Suppressor macrophage (primary cell): ENCODE measurements at places on chromosomes 2 and 18.

DNA sequence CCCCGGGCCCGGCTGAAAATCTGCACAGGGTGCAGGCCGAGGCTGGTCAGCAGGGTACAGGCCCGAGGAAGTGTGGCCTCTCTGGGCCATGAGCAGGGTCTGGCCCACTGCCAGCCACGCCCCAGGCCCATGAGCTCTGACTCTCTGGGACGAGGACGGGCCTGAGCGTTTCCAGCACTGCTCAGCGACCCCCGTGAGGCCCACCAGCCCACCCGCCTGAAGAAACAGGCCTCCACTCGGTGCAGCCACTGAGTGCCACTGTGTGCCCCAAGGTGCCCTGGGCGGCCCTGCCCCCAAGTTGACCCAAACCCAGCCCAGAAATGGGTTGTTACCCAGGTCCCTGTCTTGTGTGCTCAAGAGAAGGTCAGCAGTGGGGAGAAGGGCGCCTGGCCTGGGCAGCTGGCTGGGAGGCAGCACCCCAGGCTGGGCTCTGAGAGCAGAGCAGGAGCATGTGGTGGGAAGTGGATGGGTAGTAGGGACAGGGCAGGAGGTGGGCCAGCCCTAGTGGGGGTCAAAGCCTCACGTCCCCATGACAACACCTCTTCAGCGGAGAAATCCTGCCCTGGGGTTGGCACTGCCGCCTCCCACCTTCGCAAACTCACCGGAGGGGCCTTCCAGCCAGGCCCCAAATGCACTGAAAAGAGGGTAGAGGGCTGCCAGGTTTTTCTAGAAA, 2.1 kb upstream of the SNED1 start:
- no peak for DNase-seq

- DNase-seq, result no peak
These were observed 172.6 kb upstream of the BCL2L11 start for GRCh38 chr2:110948027-110948674.

- DNase-seq, result no peak
These were observed 303.7 kb downstream of the PTPRM start for GRCh38 chr18:7870855-7871254.

- peak; percentile 3 for DNase-seq
These were observed 172.3 kb downstream of the ALK start for GRCh38 chr2:29749041-29749440.

DNA sequence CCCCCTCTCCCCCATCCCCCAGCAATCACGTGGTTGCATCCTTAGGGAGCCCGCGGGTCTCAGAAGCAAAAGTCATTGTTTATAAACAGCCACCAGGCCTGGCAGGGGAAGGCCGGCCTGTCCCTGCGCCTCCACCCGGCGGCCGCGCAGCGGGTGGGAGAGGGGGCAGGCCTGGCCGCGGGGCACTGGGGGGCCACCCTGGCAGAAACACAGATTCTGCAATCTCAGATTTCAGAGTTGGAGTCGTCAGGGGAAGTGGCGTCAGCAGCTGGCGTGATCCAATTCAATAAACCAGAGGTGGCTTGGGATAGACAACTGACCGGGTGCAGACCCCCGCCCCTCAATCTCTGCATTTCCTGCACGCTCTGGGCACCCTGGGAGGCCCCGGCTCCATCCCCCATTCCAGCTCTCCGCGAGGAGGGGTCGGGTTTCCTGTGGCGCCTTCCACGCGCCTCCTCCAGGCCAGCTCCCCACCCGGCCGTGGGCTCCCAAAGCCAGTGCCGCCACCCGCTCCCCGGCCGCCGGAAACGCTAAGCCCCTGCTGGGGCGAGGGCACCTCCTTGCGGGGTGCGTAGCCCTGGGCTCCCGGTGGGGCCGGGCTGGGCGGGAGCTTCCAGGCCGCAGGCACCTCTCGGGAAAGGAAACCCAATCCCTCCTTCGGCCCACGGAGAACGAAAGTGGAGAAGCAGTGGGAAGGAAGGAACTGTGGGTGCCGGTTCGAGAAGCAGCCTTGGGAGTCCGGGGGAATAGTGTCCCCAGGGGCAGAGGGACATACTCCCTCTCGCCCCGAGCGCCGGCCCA, 1.1 kb downstream of the BIN1 start:
- peak; percentile 55 for DNase-seq

DNA sequence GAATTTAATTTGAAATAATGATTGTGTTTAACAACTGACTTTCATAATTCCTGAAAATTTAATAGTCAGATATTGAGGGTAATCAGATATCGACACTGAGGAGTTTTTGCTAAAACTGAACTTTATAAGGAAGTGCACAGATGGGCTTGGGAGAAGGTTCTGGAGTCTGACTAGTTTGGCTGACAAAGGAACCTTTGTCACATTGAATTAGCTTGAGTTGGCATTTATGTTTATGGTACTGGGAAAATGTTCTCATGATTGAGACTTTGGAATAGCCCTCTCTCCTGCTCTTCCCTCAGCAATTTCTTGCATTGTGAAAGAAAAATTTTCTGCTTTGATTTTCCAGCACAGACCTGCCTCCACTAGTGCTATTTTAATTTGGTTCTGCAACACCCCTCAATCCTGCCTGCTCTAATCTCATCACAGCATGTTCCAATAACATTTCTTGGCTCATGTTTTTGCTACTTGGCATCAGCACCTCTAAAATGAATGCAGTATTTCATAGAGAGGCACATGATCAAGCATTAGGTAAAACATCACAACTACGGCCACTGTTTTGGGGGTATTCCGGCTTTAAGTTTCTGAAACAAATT, 133.9 kb upstream of the FSHR start:
- no peak for DNase-seq

- DNase-seq, result no peak
These were observed 215.1 kb upstream of the KLHL29 start for GRCh38 chr2:23169896-23170295.

DNA sequence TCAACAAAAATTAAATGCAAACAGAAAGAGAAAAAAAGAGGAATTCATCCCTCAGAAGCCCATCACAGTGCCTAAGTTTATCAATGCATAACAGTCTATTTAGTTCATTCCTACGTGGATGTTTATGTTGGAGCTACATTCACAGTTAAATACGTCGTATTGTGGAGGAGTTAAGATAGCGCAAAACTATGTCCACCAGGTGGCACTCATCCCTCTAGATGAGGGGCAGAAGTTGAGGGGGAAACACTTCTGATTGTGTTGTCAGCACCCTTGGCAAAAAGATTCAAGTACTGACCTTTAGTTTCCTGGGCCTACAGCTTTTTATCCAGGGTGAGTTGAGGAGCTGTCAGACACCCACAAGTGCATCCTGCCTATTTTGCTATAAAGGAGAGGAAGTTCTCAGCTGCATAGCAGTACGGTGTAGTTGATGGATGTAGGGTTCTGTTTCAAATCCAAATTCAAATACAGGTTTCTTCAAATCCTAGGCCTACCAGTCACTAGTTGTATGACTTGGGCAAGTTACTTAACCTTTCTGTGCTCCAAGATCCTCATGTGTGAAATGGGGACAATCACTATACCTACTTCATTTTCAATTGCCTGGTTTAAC, 26.8 kb upstream of the MYO1B start:
- peak; percentile 80 for DNase-seq

DNA sequence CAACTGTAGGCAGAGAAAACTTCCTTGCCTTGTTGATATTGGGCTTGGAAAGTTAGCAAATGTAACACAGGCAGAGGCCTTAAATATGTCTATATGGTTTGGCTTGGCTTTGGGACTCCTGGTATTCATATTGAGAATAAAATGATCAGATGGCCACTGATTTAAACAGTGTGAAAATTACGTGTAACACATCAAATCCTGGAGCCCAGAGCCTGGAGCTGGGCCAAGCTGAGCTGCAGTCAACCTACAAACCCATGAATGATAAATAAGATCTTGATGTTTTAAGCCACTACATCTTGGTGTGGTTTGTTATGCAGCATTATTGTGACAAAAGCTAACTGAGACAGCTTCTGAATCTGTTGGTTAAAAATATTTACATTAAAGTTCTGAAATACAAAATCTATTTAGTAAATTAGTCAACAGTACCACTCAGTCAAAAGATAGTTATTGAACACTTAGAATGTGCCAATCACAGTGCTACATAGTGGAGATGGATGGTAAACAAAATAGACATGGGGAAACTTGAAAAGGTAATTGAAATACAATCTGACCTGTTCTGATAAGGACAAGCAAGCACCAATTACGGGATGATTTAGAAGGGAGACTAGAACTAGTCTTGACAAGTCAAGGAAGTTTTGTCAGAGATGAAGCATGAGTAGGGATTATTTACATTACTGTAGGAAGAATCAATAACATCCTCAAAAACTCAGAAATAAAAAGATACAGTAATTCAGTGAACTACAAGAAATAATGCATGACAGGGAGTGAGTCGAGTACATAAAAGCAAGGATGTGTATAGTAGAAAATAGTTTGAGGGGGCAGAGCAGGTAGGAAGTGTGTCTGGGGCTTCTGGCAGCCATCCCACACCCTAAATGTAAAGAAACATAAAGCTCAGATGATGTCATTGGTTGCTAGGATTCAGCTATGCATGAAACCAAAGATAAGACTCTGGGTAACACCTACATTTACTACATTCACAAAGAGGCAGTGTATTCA, 157.7 kb downstream of the HNMT start:
- no peak for DNase-seq

DNA sequence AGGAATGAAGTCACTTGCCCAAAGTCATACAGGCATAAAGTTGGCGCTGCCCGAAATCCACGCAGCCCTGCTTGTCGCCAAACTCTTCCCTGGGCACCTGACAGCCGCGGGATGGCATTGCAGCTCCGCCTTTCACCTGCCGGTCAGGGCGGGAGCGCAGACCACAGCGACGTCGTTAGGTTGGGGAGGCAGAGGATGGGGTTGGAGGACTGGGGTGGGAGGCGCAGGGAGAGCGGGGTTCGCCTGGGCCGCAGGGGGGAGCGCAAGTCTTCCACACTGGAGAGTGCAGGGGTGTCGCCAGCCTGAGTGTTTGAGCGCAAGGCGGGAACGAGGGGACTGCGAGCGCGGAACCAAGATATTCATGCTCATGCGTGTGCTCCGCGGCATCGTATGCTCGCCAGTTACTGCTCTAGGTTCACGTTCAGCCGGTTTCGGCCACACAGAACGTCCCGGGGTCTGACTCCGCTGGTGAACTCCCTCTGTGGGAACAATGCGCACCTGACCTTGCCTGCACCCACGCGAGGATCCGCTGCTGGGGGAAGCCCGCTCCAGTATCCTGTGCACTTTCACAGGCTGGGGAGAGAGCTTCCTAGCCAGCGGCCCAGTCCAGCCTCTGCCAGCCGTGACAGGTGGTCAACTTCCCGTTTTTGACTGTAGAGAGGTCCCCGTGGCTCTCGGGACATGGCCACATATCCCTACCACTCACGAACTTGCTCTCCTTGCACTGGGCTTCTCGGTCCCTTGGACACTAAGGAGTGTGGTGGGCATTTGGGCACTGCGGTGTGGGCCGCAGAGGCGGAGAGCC, 767 bp upstream of the NPPC start:
- DNase-seq, result peak; percentile 36

- DNase-seq, result no peak
These were observed 76.0 kb downstream of the GFPT1 start for GRCh38 chr2:69311024-69311416.

DNA sequence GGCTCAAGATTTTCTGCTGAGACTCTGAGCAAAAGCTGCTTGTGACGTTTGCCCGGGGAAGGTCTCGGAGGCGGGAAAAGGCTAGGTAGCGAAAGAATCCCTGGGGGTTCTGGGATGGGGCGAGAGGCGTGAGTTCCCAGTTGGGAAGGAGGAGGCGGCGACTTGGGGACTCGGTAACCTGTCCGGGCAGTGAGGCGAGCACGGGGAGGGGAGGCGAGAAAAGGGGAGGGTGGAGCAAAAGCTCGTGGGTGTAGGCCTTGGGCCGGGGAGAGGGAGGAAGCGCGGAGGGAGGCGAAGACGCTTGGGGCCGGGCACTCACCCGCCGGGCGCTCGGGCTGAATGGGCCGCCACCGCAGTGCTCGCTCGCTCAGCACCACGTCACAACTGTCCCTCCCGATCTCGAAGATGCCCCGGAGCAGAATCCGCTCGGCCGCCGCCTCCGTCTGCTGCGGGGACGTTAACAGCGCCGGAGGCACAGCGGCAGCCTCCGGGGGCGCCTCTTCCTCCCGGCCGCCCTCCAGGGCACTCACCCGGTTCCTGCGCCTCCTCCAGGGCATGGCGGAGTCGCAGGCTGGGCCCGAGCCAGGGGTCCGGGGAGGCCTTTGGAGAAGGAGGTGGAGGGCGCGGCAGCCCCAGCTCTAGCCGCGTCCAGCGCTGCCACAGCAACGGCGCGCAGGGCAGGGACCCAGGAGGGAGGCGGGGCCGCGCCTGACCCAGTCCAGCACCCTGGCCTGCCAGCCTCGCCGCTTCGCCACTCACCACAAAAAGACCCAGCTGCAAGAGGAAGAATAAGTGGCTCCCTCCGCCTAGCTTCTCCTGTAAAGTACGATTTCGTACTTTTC, at the start of gene CERKL:
CERKL (minus strand) TSS at position 656 of the 842 bp plus-strand sequence; CDS start at position 557, 99 bp downstream.
- DNase-seq, result peak; percentile 30

GRCh38 chr2:162308747-162309503, 9.6 kb downstream of the IFIH1 start:
- no peak for DNase-seq

DNA sequence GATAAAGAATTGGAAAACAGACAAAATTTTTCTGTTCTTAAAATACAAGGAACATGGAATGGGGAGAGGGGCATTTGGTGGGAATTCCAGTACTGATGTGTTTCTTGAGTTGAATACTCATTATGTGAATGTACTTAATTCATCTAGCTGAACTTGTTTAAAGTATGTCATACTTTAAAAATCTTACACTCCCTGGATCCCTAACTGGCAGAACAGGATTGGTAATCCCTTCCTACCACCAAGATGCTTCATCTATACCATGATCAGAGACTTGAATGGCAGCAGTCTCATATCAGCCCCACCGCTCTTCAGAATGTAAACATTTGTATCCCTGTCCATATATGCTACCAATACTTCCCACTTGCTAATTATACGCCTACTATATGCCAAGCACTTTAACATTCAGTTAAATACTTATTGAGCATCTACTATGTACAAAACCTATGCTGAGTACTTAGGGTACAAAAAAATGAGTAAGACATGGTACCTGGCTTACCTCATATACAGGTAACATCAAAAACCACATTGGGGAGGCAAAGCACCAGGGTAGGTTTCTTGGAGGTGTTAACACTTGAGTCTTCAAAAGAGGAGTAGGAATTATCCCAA, 5.3 kb downstream of the MEMO1 start:
- no peak for DNase-seq
